ENCODE measurements at places on chromosomes 16 and 17.

- DNase-seq = no peak
Measured at GRCh38 chr16:70687671-70688245, 1.9 kb upstream of the MTSS2 start.

GRCh38 chr17:17305281-17305801, 2.2 kb downstream of the NT5M start:
- no peak for DNase-seq

GRCh38 chr16:85037050-85037410, 9.4 kb downstream of the KIAA0513 start:
- DNase-seq = no peak

GRCh38 chr17:9020824-9021157, 519 bp upstream of the NTN1 start:
- DNase-seq = no peak

- no peak for DNase-seq
Measured at GRCh38 chr17:64741038-64741641, 79.0 kb upstream of the SMURF2 start.

GRCh38 chr16:29304251-29304650, 102.3 kb downstream of the NPIPB11 start:
- DNase-seq = no peak

DNA sequence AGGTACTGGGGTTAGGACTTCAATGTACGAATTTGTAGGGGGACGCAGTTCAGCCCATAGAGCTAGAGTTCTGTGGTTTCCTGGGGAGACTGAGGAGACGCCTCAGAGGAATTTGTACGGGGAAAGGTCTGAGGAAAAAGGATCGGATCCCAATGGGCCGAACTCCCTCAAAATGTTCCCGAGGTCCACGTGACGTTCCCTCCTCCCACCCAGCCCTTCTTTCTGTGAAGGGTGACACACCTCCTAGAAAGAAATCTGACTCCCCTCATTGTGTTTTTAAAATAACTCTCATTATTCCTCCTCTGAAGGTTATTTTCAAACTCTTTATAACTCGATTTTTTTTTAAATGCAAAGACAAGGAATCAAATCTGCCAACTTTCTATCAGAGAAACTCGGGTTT, 8.6 kb downstream of the RGS9 start:
- DNase-seq = no peak

- no peak for DNase-seq
Measured at GRCh38 chr16:57699899-57700298, 5.3 kb downstream of the DRC7 start.

DNA sequence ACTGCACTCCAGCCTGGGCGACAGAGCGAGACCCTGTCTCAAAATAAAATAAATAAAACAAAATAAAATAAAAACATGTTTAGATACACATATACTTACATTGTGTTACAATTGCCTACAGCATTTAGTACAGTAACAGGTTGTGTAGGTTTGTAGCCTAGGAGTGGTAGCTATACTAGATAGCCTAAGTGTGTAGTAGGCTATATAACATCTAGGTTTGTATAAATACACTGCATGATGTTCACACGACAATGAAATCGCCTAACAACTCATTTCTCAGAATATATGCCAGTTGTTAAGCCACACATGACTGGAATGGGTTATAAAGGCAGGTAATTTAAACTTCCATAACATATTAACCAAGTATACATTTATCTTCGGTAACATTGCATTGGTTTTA, 90.6 kb downstream of the TUBD1 start:
- no peak for DNase-seq
